ENCODE measurements at places on chromosomes 11 and 22. TPM values are rescaled to one million over a fixed set of nuclear protein-coding genes. Genes with fewer than 3 reads are reported as not detected.

GRCh38 chr11:128361451-128362020, 225.8 kb downstream of the ETS1 start:
- no peaks in the 10 kb centered on the region for H3K27me3 ChIP-seq
- DNase-seq: no peak
- H3K4me1 ChIP-seq: no peaks in the 10 kb centered on the region
- H3K27ac ChIP-seq: no peak overlapping the region
- no peak overlapping the region for H3K4me3 ChIP-seq

- H3K27ac ChIP-seq: peak overlapping the region; percentile 68
- peaks cover 56% of the 10 kb centered on the region for H3K4me1 ChIP-seq
- DNase-seq: no peak
- no peaks in the 10 kb centered on the region for H3K27me3 ChIP-seq
Observed at GRCh38 chr22:20080445-20080775, 369 bp downstream of the DGCR8 start.

GRCh38 chr22:35376728-35377472, 4.0 kb upstream of the HMOX1 start:
- H3K27me3 ChIP-seq: no peaks in the 10 kb centered on the region
- peaks cover 40% of the 10 kb centered on the region for H3K4me1 ChIP-seq
- peak overlapping the region; percentile 81 for H3K27ac ChIP-seq
- DNase-seq: peak; percentile 98
- H3K36me3 ChIP-seq: no peaks in the 10 kb centered on the region

DNA sequence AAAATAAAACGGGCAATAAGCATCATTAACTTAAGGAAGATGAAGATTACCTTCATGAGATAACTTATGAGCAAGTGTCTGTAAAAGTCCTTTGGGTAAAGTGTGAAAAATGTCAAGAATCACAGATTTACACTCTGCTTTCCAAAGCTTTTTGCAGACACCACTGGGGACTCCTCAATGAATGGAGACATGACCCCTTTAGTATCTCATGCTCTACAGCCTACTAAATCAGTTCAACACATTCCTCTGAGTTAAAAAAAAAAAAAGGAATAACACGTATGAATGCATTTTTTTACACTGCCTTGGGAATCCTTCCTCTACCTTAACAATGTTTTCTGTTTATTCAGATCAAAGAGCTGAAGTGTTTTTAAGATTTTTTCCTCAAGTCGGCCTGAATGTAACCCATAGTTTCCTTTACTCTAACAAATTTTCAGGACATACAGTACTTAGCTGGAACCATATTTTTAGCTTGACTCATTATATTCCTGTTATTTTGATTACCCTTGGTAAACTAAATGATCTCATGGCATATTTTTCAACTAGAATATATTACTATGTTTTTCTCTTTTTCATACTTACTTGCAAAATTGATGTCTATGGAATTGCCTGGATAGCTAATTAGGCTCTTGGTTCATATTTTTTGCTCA, 25.9 kb upstream of the RAB30 start:
- H3K36me3 ChIP-seq: no peaks in the 10 kb centered on the region
- H3K4me3 ChIP-seq: no peak overlapping the region
- no peaks in the 10 kb centered on the region for H3K27me3 ChIP-seq
- peaks cover 6% of the 10 kb centered on the region for H3K4me1 ChIP-seq

GRCh38 chr11:78684377-78684776, 109.7 kb upstream of the NARS2 start:
- H3K4me1 ChIP-seq: no peaks in the 10 kb centered on the region
- H3K4me3 ChIP-seq: no peak overlapping the region
- no peak for DNase-seq
- no peaks in the 10 kb centered on the region for H3K27me3 ChIP-seq

Gene TRIM34
- total RNA-seq: 6.9 TPM

Gene SLC22A9
- not detected for total RNA-seq
